ENCODE measurements at places on chromosomes 2 and 18.

- no peak for DNase-seq
Observed at GRCh38 chr18:35334212-35334611, 10.0 kb downstream of the ZNF24 start.

DNA sequence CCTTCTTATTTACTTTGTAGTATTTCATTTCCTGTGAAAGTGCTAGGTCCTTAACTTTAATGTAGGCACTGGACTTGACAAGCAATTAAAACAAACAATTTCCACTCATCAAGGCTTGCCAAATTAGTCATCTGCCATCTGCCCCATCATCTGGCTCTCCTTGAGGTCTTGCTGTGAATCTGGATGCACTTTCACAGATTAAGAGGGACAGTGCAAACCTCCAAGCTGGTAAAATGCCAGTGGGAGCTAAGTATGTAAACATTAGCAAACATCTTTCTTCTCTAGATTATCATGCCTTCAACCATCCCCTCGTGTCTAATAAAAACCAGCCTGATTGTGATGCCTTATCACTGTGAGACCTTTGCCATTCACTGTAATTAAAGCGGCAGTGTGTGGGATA lies 402.9 kb downstream of the ERBB4 start:
- no peak for DNase-seq

GRCh38 chr2:239736358-239737143 lies 288.6 kb downstream of the NDUFA10 start:
- no peak for DNase-seq

- DNase-seq, result no peak
Observed at GRCh38 chr2:173192071-173192470, 116.4 kb downstream of the MAP3K20 start.

DNA sequence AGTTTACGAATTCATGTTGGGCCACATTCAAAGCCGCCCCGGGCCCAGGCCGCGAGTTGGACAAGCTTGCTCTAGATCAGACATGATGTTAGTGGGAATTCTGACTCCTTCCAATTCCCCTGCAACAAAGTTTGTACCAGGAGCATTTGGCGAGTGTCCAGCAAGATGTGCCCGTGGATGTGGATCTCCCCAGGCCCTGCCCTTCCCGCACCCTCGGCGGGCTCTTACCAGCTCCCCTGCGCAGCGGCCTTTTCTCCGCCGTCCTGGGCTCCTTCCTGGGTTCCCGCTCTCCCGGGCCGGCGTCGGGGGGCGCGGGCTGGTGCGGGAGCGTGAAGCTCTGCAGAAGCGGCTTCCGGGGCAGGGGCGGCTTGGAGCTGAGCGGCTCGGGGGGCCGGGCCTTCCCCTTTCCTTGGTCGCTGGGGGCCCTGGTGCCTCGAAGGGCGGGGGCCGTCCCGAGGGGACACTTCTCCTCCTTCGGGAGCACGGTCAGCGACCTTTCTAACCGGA lies 90.8 kb upstream of the MGAT4A start:
- DNase-seq, result no peak

GRCh38 chr18:9902832-9903231 lies 11.0 kb upstream of the VAPA start:
- no peak for DNase-seq

DNA sequence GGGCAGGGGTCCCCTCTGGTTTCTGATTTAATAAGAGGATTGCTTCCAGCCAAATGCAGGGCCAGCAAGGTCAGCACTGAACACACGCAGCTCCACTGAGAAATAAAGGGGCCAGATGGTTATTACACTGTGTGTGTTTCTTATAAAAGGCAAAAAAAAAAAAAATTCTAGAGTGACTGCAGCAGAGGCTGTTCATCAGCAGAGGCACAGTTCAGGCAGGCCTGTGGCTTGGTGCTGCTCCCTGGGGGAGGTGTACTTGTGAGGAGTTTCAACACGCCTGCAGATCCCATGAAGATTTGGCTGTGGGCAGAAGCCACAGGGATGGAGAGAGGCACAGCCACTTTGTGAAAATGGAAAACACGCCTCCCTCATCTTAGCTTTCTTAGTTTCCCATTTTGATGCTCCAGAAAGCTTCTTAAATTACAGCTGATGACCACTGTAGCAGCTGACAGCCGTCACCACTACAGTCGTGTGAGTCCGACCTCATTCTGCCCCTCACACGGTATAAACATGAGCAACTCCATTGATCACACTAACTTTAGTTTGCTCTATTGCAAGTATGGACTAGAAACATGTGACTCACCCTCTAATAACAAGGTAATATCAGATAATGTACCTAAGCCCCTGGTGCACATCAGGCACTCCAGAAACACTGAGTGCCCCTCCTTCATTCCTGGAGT lies 726.5 kb upstream of the RAB6C start:
- DNase-seq, result no peak

- no peak for DNase-seq
Observed at GRCh38 chr2:166179201-166179600, 51.4 kb upstream of the SCN1A start.

DNA sequence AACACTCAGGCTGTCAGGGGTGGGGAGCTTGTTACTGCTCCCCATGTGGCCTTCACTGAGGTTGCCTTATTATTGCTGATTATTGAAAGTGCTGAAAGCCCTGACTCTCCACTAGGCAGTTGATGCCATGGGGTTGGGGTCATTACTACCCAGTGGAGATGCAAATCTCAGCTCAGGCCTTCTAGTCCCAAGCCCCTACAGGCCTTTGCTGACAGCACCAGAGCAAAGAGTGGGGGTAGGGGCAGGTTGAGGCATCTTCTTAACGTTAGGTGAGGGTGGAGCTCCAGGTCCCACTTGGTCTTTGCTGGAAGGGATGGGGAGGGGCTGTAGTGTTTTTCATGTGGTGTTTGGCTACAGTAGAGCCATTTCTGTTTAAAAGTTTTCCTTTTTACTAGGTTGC lies 104.5 kb downstream of the UXS1 start:
- DNase-seq, result no peak

- peak; percentile 29 for DNase-seq
Observed at GRCh38 chr2:119659601-119660342, 19.2 kb upstream of the TMEM177 start.

GRCh38 chr2:41207578-41207977 lies 755.7 kb upstream of the SLC8A1 start:
- DNase-seq, result no peak

GRCh38 chr2:68796295-68796905 lies 61.8 kb downstream of the ARHGAP25 start:
- no peak for DNase-seq

- DNase-seq, result no peak
Observed at GRCh38 chr2:217286833-217287232, 427.0 kb upstream of the TNP1 start.

DNA sequence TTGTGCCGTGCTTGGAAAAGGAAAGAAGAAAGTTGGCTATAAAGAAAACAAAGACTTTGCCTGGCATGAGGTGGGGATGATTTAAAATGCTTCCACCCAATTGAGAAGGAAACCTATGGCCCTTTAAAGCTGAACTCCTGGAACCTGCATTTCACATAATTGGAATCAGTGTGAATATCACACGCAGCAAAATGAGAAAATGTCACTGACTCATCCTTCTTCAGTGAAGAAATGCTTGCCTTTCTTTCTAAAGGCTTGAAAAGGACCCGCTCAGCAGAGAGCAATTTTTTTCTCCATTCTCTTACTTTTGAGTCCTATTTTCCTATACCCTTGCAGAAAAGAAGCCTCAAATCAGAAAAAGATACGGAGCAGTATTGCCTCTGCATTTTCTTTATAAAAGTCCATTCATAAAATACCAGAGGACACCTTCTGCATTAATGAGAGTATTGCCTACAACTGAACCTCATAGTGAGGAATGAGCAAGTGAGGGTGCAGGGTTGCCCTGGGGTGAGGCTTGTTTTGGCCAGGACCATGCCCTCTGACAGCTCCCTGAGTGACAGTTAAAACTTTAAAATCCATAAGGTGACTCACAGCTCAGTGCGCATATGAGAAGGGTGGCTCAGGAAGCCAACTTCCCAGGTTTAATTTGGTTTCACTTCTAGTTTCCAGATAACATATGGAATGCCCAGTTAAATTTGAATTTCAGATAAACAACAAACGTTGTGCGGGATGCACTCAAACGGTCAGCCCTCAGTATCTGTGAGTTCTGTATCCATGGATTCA lies 191.9 kb upstream of the GYPC start:
- no peak for DNase-seq

- DNase-seq, result no peak
Observed at GRCh38 chr18:42922363-42922762, 193.1 kb downstream of the RIT2 start.

DNA sequence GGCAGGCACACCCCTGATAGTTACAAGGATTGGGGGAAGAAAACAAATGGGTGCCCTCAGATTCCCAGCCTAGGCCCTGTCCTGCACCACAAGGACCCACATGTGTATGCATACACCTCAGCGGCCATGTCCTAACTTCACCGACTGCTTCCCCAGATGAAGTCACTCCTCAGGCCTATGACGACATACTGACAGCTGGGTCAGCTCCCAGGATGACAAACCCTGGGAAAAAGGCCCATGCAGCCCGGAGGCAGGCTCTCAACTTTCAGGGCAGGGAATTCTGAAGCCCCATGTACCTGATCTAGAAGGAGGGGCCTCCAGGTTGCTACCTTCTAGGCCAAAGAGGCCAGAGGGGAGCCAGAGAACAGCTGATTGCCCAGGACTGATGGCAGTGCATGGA lies 11.0 kb upstream of the PLEKHM3 start:
- no peak for DNase-seq

DNA sequence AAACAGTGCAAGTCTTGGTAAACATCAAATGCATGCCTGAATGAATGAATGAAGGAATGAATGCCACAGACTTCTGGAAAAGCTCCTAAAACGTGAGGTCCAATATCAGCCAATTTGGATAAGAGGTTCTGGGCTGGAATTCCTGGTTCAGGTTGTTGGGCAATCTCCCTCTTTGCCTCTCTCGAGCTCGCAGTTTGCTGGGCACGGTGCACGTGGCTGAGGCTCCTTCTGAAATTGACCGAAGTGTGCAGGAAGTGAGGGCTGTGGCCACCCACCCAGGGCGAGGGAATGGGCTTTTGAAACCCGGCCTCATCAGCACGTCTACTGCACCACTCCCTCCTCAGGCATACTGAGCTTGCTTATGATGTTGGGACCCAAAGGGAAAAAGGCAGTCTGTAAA lies 288.8 kb upstream of the HS6ST1 start:
- DNase-seq, result no peak

GRCh38 chr2:47641366-47641765 lies 141.6 kb upstream of the MSH6 start:
- no peak for DNase-seq

GRCh38 chr2:121309801-121310200 lies 24.8 kb upstream of the TFCP2L1 start:
- DNase-seq, result no peak

- DNase-seq, result no peak
Observed at GRCh38 chr2:236109061-236109460, 59.1 kb downstream of the GBX2 start.

GRCh38 chr2:230382108-230382507 lies 33.9 kb upstream of the SP100 start:
- no peak for DNase-seq

GRCh38 chr2:71801969-71802368 lies 345.7 kb downstream of the CYP26B1 start:
- DNase-seq, result peak; percentile 8

- DNase-seq, result no peak
Observed at GRCh38 chr2:74226648-74227213, 28.3 kb downstream of the MTHFD2 start.

- no peak for DNase-seq
Observed at GRCh38 chr18:6652098-6652497, 77.4 kb upstream of the ARHGAP28 start.

GRCh38 chr2:85327160-85327821 lies 498 bp downstream of the TGOLN2 start:
- DNase-seq, result no peak

GRCh38 chr2:8234757-8235374 lies 447.0 kb upstream of the ID2 start:
- no peak for DNase-seq

- peak; percentile 97 for DNase-seq
Observed at GRCh38 chr2:36889795-36890194, 76.5 kb downstream of the STRN start.

DNA sequence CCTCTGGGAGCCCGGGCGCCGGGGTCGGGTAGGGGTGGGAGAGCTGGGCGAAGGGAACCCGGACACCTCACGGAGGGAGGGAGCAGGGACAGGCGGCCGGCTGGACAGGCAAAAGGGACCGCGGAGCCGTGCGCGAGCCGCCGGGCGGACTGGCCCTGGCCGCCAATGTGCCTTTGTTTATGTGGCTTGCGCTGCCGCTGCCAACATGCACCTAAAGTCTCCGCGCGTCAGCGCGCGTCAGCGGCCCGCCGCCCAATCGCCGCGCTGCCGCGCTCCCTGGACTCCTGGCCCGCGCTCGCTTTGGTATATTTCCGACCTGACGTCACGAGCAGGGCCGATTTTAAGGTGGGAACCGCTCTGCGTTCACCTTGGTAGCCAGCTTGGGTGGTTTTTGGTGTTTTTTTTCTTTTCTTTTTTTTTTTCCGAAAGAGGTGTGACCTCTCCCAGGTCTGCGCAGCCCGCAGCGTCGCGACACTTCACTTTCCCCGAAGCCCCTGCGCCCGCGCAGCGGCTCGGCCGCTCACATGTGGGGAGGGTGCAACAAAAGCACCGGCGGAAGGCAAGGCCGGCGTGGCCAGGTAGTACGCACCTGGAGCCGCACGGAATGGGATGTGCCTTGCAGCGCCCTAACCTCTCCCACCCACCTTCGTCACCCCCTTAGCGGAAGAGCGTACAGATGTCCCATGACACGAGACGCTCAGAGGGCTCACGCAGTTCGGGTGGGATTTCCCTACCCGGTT lies at the start of gene NR4A2:
NR4A2 (minus strand) TSS at position 188 of the 740 bp plus-strand sequence. CDS start 2,535 bp downstream, outside the sequence.
- peak; percentile 89 for DNase-seq

- DNase-seq, result no peak
Observed at GRCh38 chr2:202005272-202005887, 28.3 kb upstream of the FZD7 start.

DNA sequence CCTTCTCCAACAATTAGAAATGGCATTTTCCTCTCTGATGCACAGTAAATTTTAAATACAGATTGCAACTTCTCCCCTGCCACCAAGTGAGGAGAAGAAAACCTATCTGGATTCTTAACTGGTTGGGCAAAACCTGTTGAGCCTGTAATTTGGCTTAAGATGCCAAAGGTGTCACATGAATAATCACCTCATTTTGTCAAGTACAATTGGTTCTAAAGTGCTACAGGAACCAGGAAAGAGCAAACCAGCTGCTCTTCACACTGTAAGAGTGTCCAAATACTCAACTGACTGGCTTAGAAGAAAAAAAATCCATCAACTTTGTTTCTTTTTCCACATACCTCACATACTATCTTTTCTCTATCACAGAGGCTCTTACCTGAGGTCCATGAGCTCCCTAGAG lies 35.4 kb downstream of the NPC1 start:
- DNase-seq, result no peak

- no peak for DNase-seq
Observed at GRCh38 chr2:200137271-200137670, 169.2 kb upstream of the SPATS2L start.

GRCh38 chr2:236964291-236964690 lies 121.4 kb upstream of the COPS8 start:
- no peak for DNase-seq

All from SW 1271 (cell line).